Activated T-cell treated with anti-CD3 and anti-CD28 coated beads for 4 hours (primary cell): ENCODE measurements at places on chromosomes 4 and X.

- DNase-seq, result no peak
Measured at GRCh38 chrX:143615851-143616250, 20.1 kb downstream of the SLITRK4 start.

DNA sequence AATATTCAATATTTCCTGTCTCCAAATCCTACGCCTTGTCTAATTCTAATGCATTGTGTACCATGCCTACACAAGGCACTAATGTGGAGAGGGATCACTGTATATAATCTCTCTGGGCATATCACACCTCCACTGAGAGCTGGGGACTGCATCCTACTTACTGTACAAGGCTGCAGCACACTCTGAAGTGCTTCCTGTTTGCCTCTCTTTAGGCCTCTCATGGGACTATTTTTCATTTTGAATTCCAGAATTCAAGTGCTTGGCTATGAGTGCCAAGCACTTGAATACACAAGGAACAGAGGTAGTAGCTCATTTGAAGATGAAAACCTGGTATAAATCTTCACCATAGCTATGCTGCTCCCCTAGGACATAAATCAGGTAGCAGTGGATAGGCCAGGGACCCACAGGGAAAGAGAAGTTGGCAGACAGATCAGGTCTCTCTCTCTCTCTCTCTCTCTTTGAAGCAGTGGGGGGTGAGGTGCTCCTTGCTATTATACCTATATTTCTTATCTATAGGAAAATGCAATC, 229.7 kb upstream of the MBNL3 start:
- DNase-seq, result no peak

- DNase-seq, result no peak
Measured at GRCh38 chr4:86011117-86011516, 348.7 kb downstream of the MAPK10 start.

GRCh38 chr4:39970671-39971640, 6.8 kb downstream of the PDS5A start:
- no peak for DNase-seq

DNA sequence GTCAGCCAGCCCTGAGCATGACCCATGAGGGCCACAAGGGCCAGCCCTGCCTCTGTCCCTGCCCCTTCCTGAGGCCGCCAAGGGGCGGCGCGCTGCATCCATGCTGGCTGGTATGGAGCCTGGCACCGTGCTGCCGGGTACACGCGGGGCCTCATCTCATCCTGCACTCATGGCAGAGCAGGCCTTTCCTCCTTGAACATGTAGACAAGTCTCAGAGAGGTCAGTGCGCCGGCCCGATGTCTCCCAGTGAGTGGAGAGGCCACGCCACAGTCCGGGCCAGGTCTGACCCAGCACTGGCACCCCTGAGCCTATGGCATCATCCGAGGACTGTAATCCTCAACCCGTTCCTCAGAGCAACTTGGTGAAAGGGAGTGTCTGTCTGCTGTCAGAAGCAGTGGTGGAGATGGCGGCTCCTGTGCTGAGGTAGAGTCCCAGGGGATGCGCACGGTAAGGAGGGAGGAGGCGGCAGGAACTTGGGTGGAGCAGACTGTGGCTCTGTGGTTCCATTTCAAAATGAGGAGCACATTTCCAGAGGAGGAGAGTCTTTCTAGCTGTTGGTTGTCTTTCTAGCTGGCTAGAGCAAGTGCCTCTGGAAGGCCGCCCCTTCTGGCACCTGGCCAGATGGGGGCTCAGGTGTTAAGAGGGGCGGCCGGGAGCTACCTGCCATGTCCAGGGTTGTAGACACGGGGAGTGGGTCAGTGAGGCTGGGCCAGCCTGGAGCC, 32.8 kb downstream of the TRMT44 start:
- DNase-seq, result no peak

DNA sequence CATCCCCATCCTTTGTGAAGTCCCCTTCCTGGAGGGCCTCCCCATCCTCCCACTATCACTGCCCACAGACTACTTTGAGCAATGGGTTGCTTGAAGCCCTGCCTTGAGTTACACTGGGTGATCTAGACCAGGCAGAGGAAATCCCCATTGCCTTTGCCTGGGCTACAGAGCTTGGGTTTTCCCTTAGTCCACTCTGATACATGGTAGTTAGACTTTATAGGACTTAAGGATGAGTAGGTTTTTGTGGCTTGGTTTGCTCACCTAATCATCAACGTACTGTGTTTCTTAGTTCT, 56.6 kb downstream of the TMEM131L start:
- DNase-seq, result no peak

DNA sequence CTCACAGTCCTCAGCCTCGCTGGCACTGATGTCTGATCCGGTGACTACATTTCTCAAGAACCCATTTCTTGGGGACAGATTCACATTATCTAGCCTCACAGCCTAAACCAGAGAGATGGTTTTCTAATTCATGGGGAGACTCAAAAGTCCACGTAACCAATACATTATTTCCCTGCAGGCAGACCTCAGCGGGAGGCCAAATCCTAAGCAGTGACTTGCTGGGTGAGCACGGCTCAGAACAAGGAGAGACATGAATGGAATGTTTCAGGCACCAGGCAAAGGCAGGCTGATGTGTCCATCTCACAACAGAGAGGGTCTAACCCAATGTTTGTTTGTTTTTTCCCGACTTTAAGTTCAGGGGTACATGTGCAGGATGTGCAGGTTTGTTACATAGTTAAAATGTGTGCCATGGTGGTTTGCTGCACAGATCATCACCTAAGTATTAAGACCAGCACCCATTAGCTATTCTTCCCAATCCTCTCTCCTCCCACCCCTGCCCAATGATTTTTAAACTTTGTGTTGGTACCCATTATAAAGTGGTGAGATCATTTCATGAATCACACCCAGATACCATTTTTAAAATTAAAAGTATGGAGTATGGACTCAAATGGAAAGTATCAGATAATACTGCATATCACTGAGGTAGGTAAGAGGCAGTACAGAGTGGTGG, 53.3 kb downstream of the SCD5 start:
- no peak for DNase-seq

- no peak for DNase-seq
Measured at GRCh38 chr4:54541426-54542118, 116.2 kb upstream of the KIT start.

DNA sequence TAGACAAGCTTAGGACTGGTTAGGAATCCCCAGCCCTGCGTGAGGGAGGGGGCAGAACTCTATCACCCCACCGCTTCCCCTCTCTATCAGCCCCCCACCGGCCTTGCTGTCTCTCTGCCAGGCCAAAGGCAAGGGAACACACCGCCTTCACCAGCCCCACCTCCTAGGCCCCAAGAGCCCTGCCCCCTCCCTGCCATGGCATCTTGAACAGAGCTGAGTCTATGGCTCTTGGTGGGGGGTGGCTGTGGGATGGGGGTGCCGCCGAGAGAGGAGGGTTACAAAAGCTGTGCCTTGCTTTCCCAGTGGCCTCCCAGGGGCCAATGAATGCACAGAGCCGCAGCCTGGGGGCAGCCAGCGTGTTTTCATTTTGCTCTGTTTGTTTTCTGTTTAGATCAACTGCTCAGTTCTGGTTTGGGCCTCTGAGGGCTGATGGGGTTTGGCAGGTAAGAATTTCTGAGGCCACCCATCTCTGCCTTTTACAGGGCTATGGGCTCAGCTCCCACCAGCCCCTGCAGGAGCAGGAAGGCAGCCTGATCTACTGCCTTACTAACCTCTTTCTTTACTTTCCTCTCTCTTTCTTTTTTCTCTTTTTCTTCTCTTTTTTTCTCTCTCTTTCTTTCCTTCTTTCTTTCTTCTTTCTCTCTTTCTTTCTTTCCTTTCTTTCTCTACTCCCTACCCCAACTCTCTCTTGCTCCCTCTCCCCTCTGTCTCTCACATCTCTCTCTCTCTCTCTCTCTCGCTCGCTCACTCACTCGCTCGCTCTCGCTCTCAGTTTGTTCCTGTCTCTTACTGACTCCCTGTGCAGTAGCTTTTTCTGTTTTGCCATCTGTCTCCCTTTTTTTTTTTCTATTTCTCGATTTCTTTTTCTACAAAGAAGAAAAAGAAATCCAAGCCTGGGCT, 128.3 kb downstream of the PJA1 start:
- DNase-seq, result no peak

DNA sequence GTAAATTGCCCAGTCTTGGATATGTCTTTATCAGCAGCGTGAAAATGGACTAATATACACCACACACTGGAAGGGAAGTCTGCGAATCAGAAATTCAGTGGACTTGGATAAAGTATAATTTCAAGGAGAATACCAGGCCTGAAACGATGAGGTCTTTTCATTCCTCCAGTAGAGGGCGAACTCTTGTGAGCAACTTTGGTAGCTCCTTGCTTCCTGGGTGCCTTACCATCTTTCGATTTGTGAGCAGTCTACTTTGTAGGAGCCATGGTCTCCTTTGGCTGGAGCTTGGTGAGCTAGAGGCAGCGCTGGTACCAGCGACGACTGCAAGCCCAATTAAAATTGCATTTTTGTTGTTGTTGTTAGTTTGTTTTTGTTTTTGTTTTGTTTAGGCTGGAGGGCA, 791.9 kb downstream of the FAT4 start:
- no peak for DNase-seq

GRCh38 chr4:5118994-5119835, 67.9 kb downstream of the STK32B start:
- no peak for DNase-seq
